ENCODE measurements at places on chromosomes 6 and 20.

DNA sequence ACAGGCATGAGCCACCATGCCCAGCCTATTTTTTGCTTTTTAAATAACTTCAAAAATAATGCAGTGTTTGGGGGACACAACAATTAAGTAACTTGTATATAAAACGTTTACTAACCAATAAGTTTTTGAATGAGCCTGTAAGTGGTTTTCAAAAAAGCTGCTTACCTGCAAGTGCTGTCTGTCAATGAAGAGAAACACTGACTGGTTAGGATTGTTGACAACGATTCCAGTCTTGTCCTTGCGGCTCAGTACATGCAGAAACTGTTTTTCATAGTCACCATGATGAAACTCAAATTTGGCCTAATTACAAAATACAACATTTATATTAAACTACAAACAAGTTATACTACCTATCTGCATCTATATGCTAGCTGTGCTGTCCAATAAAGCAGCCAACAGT lies 10.3 kb downstream of the C6orf62 start:
- DNase-seq: no peak

- no peak for DNase-seq
Measured at GRCh38 chr20:47688385-47689381, 96.6 kb downstream of the SULF2 start.

GRCh38 chr6:3871515-3871914 lies 22.3 kb downstream of the FAM50B start:
- DNase-seq: no peak

DNA sequence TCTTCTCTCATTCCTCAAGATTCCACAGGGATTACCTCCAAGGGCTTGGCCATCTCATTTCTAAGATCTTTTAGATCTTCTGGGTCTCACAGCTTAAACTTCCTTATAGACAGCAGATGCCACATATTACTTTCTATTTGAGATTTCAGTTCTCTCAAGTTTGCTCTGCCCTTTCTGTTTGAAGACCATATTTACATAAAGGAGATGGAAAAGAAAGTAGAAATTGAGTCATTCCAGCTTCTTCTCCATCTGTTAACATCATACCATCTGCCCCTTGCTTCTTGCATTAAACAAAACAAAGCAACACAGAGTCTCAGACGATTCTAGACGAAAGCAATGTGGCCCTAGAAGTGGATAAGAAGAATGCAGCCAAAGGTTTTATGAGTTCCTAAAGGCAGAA lies 203.4 kb downstream of the TTLL2 start:
- DNase-seq: no peak

GRCh38 chr20:11496380-11496779 lies 421.3 kb upstream of the BTBD3 start:
- no peak for DNase-seq

DNA sequence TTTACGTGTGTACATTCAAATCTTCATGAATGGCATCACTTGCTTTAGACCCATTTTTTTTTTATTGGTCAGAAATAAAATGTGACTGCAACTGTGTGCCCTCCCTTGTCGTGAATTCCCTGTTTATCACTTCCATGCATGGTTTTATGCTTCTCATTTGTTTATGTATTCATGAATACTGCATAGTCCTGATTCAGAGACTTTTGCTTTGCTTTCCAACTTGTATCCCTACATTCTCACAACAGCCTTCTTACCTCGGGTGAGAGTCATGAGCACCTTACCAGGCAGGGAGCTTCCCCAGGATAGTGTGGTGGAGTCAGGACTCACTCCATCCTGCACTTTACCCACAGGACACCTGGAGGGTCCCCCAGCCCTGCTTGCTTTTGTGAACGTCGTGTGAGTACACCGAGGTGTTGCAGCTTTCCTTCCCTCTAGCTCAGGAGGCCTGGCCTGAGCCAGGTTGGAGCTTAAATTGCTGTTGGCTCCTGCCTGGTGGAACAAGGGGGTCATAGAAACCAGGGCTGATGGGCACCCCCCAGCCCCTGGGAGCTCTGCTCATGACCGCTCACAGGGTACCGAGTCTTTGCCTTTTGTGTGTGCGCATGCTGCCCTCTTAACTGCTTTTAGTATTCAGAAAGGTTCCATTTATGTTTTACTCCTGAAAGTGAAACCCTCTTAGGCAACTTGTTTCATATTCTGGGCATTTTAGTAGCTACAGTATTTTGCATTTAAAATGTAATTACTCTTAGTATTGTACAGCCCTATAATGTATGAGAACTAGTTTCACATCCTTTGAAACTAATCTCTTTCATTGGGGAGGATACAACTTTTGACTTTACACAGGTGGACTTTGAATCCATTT lies 66.0 kb downstream of the CDS2 start:
- DNase-seq: no peak

DNA sequence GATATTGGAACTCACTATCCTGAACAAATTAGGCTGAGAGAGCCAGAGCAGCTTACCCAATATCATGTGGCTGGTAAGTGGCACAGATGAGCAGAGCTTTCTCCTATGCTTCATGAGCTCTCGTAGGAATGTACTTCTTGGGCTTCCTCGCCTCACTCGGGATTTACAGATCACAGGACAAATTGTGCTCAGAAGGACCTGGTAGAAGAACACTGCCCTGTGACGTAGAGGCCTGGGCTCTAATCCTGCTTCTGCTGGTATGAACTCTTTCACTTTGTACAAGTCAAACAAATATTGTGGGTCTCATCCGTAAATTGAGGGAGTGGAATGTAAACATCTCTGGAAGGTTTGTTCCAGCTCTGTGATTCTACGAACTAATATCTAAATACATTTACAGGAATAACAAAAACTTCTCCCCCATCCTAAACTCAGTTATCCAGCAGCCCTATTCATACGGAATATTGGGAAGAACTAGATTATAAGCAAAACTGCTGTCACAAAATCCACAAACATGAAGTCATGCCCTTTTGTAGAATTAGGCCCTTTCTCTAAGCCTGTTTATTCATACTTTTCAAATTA lies 187.6 kb downstream of the CLIC5 start:
- DNase-seq: no peak

- no peak for DNase-seq
Measured at GRCh38 chr6:160510976-160511617, 153.0 kb downstream of the LPA start.

DNA sequence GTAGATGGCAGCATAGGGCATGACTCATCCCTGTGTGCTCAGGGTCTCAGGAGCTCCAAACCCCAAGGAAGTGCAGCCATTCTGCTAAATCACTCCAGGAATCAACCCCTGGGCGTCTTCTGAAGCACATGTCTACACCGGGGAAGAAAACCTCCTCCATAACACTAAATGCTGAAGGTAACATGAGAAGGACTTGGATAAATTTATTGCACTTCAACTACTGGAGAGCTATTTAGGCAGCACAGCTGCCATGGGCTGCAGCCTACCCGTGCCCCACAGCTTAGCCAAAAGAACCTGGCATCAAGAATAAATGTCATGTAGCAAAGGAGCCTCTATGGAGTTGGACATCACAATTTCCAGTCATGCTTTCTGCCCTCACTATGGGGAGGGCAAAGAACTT lies 152.4 kb upstream of the PROKR2 start:
- DNase-seq: no peak

GRCh38 chr6:2921520-2922115 lies 18.5 kb upstream of the SERPINB9 start:
- DNase-seq: no peak

DNA sequence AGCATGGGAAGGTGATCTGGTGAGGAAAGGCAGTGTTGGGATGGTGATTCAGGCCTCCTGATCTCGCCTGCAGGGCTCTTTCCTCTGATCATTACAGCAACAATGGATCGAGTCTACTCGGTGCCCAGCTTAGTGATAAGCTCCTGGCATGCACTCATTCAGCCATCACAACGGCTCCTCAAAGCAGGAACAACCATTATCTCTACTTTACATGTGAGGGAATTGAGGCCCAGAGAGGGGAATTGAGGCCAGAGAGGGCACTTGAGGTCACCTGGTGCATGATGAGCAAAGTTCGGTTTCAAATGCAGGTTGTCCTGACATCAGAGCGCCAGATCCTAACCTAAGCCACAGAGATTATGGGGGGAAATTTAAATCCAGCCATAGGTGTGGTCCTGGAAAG lies 42.0 kb upstream of the BPIFA2 start:
- DNase-seq: no peak

DNA sequence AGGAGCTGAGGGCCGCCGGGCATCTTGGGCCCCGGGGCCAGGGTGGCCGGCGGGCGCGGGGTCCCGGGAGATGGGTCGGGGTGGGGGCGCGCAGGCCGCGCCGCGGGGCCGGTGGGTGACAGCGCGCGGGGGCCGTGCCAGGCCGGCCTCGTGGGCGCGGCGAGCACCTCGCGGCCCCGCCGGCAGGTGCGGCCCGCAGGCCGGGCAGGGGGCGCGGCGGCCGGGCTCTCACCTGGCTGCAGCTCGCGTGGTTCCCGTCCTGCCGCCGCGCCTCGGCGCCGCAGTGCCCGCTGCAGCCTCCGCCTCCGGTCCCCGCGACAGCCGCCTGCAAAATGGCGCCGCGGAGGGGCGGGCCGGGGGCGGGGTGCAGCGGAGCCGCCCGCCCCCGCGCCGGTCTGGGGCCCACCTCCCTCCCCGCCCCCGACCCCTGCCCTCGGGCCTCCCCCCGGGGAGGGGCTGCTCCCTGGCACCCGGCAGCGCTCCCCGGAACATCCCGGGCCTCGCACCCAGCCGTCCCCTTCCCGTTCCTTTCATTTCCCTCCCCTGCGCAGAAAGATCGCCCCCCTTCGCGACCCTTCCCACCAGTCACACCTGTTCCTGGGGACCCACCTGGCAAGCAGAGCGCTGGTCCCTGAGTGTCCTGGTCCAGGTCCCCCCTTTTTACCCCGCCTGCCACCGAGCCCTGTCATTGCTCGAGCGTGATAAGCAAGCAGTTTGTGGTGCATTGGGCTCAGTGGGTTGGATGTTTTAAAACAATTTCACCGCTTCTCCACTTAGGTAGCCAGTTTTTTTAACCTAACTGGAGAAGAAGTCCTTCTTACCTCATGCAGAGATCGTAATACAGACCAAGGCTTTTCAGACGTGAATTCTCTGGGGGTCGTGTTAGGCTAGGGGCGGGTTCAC lies at the start of gene SLC23A2:
SLC23A2 (minus strand) TSS at position 337 of the 903 bp plus-strand sequence. CDS start 68,948 bp downstream, outside the sequence.
- peak; percentile 9 for DNase-seq

DNA sequence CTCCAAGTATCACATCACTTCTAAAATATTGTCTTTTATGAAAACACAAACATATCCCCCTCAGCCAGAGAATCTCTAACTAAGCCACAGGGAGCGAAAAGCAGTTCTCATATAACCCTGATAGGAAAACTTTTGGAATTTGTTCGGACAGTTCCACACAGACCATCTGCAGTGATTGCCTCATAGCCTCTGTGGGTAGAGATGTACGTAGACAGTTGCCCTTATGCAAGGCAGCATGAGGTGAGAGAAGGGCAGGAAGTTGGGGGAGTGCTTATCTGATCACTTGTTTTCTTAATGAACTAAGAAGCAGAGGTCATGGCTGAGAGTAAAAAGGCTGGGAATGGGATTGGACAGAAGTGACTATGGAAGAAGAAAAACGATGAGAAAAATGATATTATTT lies 39.6 kb downstream of the SLC23A2 start:
- no peak for DNase-seq

DNA sequence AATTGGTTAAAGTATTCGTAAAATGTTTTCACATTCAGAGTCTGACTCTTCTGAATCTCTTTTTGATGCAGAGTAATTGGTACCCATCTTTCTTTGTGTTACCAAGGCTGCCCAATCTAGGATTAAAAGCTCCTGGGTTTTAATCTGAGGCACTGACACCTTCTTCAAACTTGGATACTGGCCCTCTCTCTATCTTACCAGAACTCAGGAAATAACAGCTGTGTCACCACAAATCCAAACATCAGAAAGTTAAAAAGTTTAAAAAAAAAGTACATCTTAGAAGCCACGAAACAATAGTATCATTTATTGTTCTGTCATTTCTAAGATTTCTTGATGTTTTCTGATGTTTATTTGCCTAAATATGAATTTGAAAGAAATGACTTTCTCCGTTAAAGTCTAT lies 255.5 kb upstream of the RUNX2 start:
- no peak for DNase-seq

DNA sequence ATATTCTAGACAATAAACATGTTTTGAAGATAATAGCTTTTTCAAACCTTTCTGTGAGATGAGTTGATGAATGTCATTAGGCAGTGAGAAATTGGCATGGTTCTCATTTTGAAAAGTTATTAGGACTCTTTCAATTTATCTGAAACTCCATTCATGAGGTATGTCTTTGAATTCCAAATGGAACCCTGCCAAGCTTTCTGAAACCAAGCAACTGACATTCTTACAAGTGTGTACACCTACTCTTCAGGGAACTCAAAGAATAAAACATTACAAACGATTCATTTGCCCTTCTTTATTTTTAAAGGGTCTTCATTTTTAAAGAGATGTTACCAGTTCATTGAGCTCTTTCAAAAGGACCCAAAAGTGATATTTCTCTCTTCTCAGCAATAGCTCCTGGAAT lies 2.1 kb upstream of the TRDN start:
- no peak for DNase-seq

DNA sequence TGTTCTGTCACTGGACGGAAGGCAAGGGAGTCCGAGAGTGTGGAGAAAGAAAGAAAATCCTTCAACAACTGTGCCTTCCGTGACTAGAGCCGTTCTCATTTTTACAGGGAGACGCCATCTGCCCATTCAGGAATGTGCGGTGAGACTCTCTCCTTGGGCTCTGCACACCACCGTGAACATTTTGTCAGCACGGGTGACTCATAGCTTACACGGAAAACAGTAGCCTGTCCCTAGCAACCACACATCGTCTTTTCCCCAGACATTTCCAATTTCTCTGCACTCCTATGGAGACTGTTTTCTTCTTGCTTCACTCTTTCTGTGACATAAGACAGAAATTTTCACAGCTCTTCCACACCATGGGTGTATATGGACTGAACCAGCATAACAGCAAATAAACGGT lies 55.1 kb downstream of the TBXT start:
- DNase-seq: no peak

DNA sequence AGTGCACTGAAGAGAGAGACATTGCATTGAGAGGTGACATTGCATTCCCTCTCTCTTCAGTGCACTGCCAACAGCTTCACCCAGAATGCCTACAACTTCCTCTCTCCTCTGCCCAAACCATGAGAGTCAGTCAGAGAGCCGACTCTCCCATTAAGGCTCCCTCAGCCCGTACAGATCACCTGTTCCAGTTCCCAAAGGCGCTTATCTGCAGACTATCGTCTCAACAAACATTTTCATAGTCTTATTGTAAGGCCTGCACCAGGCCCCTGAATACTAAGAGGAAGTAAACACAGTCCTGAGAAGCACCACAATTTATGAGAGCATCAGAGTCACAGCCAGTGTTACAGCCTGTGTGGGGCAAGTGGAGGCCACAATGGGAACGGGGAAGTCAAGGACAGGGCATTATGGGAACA lies 53.7 kb downstream of the GFOD1 start:
- DNase-seq: no peak

- DNase-seq: no peak
Measured at GRCh38 chr20:1507276-1507675, 16.1 kb upstream of the SIRPB2 start.

- DNase-seq: no peak
Measured at GRCh38 chr20:61930776-61931475, 134.8 kb downstream of the TAF4 start.

GRCh38 chr20:34189572-34190163 lies 51.6 kb upstream of the ASIP start:
- no peak for DNase-seq

GRCh38 chr20:18717062-18717461 lies 96.5 kb upstream of the SCP2D1 start:
- no peak for DNase-seq

Measured in neural crest cell (in vitro differentiated cells).